ENCODE measurements at places on chromosomes 11 and 22.

GRCh38 chr11:74412733-74413359 lies 14.6 kb upstream of the PGM2L1 start:
- DNase-seq: no peak

- no peak for DNase-seq
Observed at GRCh38 chr11:88555018-88555828, 217.7 kb upstream of the CTSC start.

GRCh38 chr22:34210301-34210700 lies 290.0 kb upstream of the LARGE1 start:
- DNase-seq: no peak

DNA sequence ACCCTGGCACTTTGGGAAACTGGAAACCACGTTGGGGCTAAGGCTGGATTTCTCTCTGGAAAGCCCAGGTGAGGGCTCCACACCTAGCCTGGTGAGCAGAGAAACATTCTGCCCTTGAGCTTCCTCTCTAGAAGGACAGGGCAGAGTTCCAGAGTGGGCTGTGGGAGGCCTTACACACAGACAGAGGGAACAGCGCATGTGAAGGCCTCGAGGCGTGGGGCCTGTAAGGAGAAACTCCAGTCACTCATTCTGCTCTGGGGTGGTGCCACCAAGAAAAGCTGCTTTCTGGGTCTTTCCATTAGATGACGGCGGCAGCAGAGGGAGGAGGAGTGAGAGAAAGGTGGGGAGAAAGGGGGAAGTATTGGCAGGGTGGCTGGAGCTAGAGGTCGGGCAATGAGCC lies 183.1 kb downstream of the CHST1 start:
- DNase-seq: no peak

DNA sequence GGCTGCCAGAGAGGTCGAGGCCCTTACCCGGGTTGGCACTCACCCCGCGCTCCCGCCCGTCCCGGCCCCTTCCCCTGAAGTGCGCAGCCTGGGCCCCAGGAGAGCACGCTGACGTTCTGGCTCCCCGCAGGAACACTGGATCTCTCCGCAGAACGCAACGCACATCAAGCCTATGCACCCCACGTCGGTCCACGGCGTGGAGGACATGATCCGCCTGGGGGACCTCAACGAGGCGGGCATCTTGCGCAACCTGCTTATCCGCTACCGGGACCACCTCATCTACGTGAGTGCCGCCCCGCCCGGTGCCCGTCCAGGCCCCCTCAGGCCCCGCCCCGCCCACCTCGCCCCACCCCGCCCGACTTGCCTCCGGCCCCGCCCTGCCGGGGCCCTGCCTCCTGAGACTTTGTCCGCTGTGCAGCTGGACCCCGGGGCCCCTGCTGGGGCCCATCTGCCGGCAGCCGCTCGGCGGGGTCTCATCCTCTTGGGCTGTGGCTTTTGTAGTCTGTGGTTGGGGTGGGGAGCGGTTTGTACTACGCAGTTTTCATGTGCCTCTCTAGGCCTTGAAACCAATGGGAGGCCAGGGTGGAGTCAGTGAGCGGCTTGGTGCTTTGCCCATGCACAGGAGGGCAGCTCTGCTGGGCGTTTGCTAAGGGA lies 19.7 kb downstream of the MYO7A start:
- no peak for DNase-seq

GRCh38 chr11:111733611-111734088 lies 32.5 kb downstream of the PPP2R1B start:
- no peak for DNase-seq

GRCh38 chr11:68812526-68812925 lies 29.2 kb downstream of the CPT1A start:
- DNase-seq: no peak

DNA sequence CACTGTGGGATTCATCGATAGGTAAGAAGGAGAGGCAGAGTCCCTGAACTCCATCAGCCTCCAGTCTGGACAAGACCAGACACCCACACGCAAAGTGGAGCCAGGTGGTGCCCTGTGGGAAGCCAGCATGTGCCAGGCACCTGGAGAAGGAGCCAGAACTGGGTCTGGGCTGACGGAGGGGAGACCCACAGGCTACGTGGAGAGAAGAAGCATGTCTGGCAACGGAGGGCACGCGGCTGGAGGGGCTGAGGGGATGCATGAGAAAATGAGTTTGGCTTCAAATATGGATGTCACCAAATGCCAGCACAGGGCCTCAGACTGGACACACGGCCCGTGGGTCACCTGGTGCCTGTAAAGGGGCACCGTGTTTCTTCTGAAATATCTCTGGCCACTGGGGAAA lies 55.7 kb downstream of the LINC01488 start:
- DNase-seq: no peak
